ENCODE measurements at places on chromosomes 1 and 21.

GRCh38 chr1:11746092-11746491, 10.2 kb downstream of the AGTRAP start:
- DNase-seq: no peak

DNA sequence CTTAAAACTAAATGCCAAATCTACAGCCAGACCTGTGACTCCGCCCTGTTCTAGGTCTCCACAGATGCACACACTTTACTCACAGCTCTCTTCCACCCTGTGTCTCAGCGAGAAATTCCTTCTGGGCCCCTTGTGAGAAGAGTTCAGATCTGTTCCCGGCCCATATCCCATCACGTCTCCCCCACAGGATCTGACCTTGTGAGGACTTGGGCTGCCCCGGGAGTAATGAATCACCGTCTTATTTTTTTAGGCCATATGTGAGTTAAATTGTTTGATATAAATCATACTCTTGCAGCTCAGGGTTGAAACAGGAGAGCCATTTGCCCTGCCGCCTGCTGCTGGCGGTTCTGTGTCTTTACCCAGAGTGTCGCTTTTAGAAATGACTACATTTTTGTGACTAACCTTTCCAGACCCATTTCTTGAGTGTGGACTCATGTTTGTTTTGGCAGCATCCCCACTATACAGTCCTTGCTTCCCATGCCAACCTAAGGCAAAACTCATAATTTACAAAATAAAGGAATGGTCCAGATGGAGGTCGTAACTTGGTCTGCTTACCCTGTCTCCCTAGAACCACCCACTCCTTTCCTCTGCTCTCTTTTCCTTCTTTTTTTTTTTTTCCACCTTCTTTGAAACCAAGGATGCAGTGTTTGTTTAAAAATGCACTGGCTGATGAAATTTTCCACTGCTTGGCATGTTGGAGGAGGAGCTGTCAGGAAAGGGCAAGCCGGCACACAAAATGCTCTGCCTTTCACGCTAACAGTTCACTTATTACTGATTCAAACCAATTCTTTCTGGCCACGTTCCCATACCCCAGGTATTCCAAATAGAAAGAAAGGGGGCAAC, 98.0 kb upstream of the C1orf105 start:
- no peak for DNase-seq

- no peak for DNase-seq
These were observed 105.0 kb downstream of the GPATCH2 start for GRCh38 chr1:217525773-217526490.

DNA sequence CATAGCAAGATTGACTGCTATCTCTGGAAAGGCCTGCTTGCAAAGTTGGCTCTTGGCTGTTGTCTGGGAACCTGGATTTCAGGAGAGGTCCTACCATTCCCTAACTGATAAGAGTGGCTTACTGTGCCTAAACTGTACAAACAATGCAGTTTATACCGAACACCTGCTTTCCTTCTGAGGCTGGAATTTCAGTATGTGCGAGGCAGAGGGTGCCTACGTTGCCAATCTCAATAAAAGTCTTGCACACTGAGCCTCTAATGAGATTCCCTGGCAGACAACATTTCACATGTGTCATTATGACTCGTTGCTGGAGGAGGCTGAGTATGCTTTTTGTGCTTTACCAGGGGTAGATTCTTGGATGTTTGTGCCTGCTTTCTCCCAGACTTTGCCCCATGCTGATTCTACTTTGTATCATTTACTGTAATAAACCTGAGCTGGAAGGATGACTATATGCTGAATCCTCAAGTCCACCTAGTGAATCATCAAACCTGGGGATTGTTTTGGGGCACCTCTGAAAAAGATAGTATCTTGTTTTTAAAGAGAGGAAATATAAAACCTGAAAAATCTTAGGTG, 58.9 kb upstream of the GNG4 start:
- no peak for DNase-seq

- DNase-seq: no peak
These were observed 35.6 kb upstream of the MGST3 start for GRCh38 chr1:165595246-165595938.

DNA sequence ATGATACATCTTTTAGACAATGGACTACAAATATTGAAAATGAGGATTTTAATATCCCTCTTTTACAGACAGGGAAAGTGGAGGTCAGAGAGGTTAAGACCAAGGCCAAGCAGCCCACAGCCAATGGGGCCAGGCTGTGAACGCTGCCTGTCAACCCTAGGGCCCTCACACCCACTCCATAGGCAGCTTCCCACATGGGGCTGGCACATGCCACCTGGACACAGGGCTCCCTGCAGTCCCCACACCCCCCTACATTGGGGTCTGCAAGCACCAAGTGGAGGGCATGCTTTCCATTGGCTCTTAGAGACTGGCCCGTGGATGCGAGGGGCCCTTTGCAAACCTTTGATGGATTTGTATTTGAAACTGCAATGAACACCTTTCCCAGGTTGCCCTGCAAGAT, 348.5 kb upstream of the VAMP3 start:
- DNase-seq: no peak

GRCh38 chr1:22850681-22851080, 122.0 kb downstream of the LACTBL1 start:
- no peak for DNase-seq

DNA sequence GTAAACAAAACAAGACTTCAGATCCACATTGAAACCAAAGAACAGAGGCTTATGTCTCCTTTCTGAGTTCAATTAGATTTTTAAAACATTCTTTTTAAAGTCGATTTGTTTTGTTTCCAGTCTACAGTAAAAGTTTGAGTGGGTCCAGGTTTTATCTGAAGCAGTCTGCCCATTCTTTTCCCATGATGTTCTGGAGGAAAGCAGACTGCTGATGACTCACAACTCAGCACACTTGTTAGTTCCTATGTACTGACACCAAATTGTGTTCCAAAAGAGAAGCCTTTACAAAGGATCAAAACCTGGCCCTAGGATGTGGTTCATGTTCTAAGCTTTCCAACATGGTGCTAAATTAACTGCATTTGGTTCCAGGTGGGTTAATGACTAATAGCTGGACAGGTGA, 11.4 kb upstream of the CCN1 start:
- no peak for DNase-seq

GRCh38 chr1:159951551-159951950, 2.5 kb downstream of the SLAMF9 start:
- DNase-seq: no peak

GRCh38 chr1:64814427-64814826, 69.6 kb downstream of the RAVER2 start:
- no peak for DNase-seq

DNA sequence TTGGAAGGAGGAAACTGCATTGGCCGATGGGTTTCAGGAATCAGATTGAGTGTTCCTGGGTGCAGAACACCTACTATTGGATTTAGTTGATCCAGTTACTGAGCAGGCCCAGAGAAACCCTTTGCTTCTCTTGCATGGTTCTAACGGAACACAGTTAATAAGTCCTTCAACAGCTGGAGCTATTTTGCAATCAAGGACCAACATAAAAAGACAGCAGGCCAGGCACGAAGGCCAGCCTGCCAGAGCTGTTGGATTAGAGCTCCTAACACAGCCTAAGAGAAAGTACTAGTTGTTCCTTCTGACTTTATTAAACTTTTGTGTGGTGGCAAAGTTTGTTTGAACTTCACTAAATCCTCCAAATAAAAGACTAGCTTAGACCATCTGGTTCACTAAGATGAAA, 148.0 kb upstream of the LMO4 start:
- DNase-seq: no peak

- DNase-seq: no peak
These were observed 3.5 kb upstream of the KRTAP10-4 start for GRCh38 chr21:44569861-44570517.

- peak; percentile 23 for DNase-seq
These were observed 772 bp downstream of the UCK2 start for GRCh38 chr1:165828103-165828668.

- no peak for DNase-seq
These were observed 93.3 kb upstream of the ZNHIT6 start for GRCh38 chr1:85801520-85801919.

DNA sequence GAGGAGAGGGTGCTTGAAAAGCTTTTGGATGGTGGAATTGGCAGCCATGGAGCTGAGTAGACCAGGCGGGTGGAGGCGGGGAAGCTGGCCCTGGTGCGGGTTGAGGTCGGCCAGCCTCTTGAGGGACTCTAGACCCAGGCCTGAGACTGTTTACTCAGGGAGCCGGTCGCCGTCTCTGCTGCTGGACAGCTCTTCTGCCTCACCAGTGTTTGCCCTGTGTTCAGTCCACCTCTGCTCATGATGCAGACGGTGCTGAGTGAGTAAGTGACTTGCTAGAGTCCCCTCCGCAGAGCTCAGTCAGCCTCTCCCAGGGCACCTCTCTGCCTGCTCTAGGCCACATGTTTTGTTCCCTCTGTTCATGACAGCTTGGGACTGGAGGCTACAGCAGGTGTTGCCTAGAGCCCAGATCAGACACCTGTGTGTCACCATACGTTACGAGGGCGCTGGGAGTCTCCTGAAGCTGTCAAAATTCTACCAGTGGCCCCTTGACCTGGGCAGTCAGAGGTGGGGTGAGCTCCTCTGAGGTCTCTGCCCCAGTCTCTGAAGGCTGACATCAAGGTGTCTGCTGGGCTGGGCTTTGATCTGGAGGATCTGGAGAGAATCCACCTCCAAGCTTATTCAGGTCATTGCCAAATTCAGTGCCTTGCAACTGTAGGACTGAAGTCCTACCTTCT, 73.5 kb upstream of the WNT4 start:
- DNase-seq: no peak

- no peak for DNase-seq
These were observed 213.2 kb upstream of the TMEM51 start for GRCh38 chr1:14940285-14940870.

DNA sequence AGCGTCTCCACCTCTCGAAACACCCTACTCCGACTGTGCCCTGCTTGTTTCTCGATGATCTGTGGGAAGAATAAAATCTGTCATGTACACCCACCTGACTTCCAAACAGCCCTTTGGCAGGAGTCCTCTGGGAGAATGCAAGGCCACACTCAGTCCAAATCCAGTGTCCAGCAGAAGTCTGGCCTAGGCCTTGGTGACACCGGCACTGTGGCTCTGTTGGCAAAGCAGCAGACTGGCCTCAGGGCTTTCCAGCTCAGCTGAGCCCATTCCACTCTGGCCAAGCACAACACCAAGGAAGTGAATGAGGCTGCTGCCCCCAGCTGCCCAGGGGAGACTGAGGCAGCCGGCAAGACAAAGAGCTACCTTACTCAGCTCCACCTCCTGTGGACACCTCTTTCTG, 25.1 kb upstream of the KNCN start:
- no peak for DNase-seq

GRCh38 chr1:230113593-230114236, 46.7 kb downstream of the GALNT2 start:
- DNase-seq: no peak

DNA sequence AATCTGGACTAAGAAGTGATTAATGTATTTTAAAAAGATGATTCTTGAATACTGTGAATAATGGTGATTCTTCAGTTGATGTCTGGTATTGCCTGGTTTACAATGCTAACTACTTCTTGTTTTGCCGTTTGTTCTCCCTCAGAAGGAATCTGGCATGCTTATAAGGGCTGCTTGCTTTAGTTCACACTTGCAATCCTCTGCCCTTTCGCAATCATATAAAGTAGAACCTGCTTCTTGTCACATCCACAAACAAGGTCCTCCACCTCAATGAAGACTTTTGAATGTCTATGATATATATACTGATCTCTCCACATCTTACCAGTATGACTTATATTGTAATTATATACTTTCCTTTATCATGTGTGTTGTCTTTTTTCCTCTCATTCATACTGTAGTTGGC, 92.6 kb downstream of the ADGRL4 start:
- DNase-seq: no peak

DNA sequence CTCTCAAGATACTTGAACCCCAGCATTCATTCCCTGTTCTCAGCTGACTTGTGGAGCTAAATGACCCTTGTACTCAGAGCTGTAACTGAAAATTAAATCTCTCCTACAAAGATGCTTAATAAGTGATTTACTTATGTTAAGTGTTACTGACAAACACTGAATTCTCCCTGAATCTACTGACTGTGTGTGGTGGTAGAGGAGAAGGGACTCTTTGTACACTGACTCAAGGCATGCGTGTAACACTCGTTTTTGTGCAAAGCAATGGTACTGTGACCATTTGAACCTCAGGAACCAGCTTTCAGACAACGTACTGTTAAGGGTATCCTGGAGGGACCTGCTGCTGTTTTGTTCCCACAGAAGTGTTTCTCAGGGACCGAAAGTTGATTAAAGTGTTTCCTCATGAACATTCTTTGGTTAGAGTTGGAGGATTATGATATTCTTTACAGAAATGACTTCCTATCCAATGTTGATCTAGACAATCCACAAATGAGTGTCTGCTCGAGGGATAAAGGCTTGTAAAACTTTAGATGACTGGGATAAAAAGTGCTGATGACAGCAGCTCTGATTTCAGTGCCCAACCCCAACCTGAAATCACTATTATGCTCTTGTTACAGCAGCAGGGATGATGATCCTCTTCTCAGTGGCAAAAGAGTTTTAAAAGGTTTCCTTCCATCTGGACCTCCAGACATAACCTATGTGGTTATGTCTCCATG, 12.8 kb downstream of the RGL1 start:
- DNase-seq: no peak

- no peak for DNase-seq
These were observed 112.9 kb upstream of the WARS2 start for GRCh38 chr1:119253366-119253765.

DNA sequence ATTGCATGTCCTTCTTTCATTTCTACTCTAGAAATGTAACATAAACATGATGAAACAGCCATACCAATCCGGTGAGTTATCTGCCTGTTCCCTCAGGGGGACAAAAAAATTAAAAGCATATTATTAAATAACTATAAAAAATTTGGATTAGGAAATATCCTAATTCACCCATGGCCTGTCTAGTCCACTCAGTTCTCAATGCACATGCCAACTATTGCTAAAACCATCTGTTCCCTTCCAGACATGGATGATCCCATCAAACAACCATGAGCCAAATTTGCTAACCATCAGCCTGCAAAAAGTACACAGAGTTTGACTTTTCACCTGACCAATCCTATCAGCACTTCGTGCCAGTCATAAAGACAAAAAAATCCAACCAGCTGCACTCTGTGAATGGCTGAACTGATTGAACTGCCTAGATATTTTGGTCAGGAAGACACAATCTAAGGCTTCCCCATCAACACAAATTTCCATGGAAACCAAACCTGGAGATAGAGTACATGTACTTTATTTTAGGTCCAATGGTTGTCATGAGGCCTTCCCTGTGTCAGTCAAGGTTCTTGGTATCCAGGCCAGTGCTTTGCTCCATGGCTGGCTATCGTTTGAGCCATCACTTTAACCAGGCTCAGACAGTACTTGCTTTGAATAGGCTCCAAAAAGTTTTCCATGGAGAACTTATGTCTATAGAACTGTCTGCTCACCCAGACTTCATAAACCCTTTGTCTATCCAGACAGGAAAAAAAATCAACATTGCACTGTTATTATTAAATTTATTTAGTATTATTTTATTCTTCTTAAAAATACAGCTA, 570.8 kb downstream of the LTN1 start:
- DNase-seq: no peak

- DNase-seq: no peak
These were observed 61.1 kb upstream of the GNG4 start for GRCh38 chr1:235710687-235711086.

- DNase-seq: no peak
These were observed 100.6 kb downstream of the ROR1 start for GRCh38 chr1:63874278-63874880.

GRCh38 chr1:16116625-16117024, 39.2 kb downstream of the EPHA2 start:
- DNase-seq: no peak

- DNase-seq: peak; percentile 82
These were observed 30.9 kb downstream of the SNAP47 start for GRCh38 chr1:227766015-227766634.

All from CD4-positive, alpha-beta T cell treated with Interleukin-4 for 1 hour (primary cell).